Immature natural killer cell (primary cell): ENCODE measurements at places on chromosomes 3 and 15.

GRCh38 chr3:166060789-166061479, 223.7 kb upstream of the BCHE start:
- no peaks in the 10 kb centered on the region for H3K4me1 ChIP-seq
- H3K27me3 ChIP-seq: no peaks in the 10 kb centered on the region
- no peak overlapping the region for H3K27ac ChIP-seq
- DNase-seq: no peak
- no peaks in the 10 kb centered on the region for H3K36me3 ChIP-seq

DNA sequence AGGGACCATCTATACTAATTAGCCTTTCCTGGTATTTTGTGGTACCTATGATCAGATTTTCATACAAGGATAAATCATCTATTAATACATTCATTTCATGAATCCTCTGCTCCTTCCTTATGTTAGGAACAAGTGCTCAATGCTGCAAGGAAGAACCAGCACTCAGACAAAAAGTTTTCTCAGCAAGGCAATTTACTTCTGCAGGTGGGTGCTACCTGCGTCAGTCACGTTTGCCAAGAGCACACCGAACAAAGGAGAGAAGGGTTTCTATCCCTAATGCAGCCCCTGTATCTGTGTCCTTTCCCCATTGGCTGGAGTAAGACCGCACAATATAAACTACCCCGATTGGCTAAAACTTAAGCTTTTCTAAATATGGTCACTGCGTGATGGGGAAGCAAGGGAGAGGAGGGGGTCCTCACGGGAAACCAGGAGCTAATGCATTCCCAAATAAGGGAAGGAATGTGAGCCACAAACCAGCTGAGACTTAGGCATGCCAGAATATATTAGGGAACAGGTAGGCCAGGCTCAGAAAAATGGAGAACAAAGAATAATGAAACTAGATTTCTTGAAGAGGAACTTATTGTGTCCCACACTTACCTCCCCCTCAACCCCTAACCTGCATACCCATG, 76.5 kb downstream of the AQR start:
- no peak overlapping the region for H3K27ac ChIP-seq
- H3K4me3 ChIP-seq: no peak overlapping the region
- H3K27me3 ChIP-seq: no peaks in the 10 kb centered on the region
- H3K36me3 ChIP-seq: peaks cover 63% of the 10 kb centered on the region
- H3K4me1 ChIP-seq: no peaks in the 10 kb centered on the region

GRCh38 chr3:197516517-197516889, 39.3 kb downstream of the BDH1 start:
- peak overlapping the region; percentile 83 for H3K27ac ChIP-seq
- peaks cover 14% of the 10 kb centered on the region for H3K36me3 ChIP-seq
- H3K4me1 ChIP-seq: peaks cover 21% of the 10 kb centered on the region

DNA sequence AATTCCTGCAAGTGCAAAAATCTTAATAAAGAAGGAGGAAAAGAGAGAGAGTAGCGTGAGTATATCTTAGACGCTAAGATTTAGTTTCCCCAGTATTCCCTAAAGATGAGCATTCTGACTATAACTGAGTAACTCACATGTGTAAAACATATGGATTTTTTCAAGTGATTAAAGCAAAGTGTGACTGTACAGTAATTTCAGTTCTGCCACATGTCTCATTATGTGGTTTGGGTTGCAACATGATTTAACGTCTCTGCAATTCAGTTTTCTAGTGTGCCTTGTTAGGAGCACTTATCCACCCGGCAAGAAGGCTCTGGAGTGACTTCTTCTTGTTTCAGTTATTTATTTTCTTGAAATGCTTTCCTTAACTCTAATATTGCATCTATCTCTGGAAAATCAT, 514.1 kb downstream of the ROBO1 start:
- H3K4me1 ChIP-seq: no peaks in the 10 kb centered on the region
- H3K36me3 ChIP-seq: no peaks in the 10 kb centered on the region
- no peak for DNase-seq
- H3K27me3 ChIP-seq: no peaks in the 10 kb centered on the region

GRCh38 chr3:21751886-21752285, 876 bp upstream of the ZNF385D start:
- no peaks in the 10 kb centered on the region for H3K36me3 ChIP-seq
- no peak for DNase-seq
- peaks cover 5% of the 10 kb centered on the region for H3K27me3 ChIP-seq
- no peak overlapping the region for H3K4me3 ChIP-seq

DNA sequence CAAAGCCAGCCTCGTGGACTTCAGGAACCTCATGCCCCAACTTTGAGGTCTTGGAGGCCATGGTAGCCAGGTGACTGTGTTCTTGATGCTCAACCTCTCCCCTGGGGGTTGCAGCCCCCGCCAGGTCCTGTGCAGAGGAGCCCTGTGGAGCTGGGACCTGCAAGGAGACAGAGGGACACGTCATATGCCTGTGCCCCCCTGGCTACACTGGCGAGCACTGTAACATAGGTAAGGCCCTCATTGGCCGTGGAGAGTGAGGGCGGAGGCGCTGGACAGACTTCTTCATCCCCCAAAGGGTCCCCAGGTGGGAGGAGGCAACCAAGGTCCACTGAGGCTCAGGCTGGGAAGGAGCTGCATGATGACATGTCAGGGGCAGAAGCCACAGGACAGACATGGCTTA, 35.1 kb downstream of the HAPLN3 start:
- no peak overlapping the region for H3K27ac ChIP-seq
- no peaks in the 10 kb centered on the region for H3K36me3 ChIP-seq
- H3K4me3 ChIP-seq: no peak overlapping the region

- peaks cover 6% of the 10 kb centered on the region for H3K27me3 ChIP-seq
- H3K4me3 ChIP-seq: no peak overlapping the region
- DNase-seq: no peak
- no peak overlapping the region for H3K27ac ChIP-seq
- no peaks in the 10 kb centered on the region for H3K36me3 ChIP-seq
Measured at GRCh38 chr15:99956022-99956775, 223.0 kb upstream of the LYSMD4 start.

- H3K4me3 ChIP-seq: no peak overlapping the region
- H3K27ac ChIP-seq: no peak overlapping the region
- no peaks in the 10 kb centered on the region for H3K4me1 ChIP-seq
- no peaks in the 10 kb centered on the region for H3K36me3 ChIP-seq
Measured at GRCh38 chr3:124229420-124229819, 237.5 kb upstream of the ROPN1 start.

GRCh38 chr15:96369825-96370621, 39.5 kb downstream of the NR2F2 start:
- no peak overlapping the region for H3K4me3 ChIP-seq
- DNase-seq: no peak
- peaks cover 28% of the 10 kb centered on the region for H3K27me3 ChIP-seq
- no peak overlapping the region for H3K27ac ChIP-seq
- no peaks in the 10 kb centered on the region for H3K4me1 ChIP-seq
- H3K36me3 ChIP-seq: no peaks in the 10 kb centered on the region

DNA sequence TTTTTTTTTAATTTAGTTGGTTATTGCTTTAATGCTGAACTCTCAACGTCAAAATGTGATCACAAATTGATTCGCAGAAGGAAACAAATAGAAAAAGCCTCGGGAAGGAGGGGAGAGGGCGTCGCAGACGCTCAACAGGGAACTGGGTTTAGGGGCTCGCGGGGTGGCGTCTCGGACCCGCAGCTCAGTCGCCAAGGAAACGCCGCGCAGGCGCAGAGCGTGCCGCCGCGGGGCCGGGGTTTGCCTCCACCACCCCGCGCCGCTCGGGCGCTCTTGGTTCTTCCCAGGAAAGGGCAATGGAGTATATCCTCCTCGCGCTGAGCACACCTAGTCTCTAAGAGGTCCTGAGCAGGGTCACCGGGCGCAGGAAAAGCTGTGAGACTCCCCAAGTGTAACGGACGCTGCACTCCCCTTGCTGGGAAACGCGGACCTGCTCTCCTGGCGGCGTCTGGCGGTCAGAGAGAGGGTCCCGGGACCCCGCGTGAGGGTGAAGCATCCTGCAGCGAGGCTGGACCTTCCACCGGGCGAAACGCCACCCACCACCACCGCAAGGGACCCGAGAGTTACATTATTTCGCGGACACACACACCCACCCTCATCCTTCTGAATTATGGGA, 753 bp downstream of the PLCH1 start:
- H3K27ac ChIP-seq: no peak overlapping the region
- H3K4me1 ChIP-seq: peaks cover 28% of the 10 kb centered on the region
- H3K4me3 ChIP-seq: peak overlapping the region; percentile 84
- no peak for DNase-seq
- H3K36me3 ChIP-seq: no peaks in the 10 kb centered on the region

DNA sequence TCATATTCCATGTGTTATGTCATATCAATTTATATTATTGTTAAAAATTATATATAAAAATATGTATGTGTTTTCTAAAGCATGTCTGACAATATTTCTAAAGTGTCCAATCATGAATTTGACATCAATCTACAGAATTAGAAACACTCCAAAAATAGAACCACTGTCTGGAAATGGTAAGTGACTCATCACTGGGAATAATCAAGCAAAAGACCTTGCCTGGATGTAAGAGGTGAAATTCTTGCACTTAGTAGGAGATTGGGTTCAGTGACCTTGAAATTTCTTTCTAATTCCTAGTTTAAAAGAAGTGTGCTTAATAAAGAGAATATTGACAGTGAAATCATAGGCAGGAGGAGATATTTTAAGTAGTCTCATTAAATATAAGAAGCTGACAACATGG, 188.8 kb downstream of the ZNF385D start:
- H3K27ac ChIP-seq: no peak overlapping the region
- H3K36me3 ChIP-seq: no peaks in the 10 kb centered on the region
- no peaks in the 10 kb centered on the region for H3K27me3 ChIP-seq
- no peaks in the 10 kb centered on the region for H3K4me1 ChIP-seq
- DNase-seq: no peak

DNA sequence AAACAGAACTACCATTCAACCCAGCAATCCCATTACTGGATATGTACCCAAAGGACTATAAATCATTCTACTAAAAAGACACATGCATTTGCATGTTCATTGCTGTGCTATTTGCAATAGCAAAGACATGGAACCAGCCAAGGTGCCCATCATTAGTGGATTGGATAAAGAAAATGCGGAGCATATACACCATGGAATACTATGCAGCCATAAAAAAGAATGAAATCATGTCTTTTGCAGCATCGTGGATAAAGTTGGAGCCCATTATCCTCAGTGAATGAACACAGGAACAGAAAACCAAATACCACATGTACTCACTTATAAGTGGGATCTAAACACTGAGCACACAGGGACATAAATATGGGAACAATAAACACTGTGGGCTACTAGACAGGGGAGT, 43.1 kb upstream of the TIMP4 start:
- no peak for DNase-seq

DNA sequence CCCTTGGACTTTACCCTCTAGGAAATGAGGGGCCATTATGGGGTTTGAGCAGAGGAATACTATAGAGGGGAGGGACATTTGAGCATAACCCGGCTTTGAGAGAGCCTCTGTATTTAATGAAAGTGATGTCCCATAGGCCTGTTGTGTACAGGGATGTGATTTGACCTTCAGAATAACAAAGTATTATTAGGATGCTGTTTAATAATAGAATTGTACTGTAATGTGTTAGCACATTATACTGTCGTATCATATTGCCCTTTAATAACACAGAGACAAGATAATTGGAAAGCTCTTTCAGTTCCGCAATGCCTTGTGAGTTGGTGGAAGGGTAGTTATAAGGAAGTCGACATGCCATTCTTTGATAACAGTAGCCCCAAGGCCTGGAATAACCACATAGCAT, 328.3 kb downstream of the RYR3 start:
- H3K27me3 ChIP-seq: no peaks in the 10 kb centered on the region
- H3K4me3 ChIP-seq: no peak overlapping the region
- DNase-seq: no peak
- no peaks in the 10 kb centered on the region for H3K36me3 ChIP-seq

GRCh38 chr3:99918715-99919114, 101.1 kb downstream of the CMSS1 start:
- no peak overlapping the region for H3K27ac ChIP-seq
- peaks cover 12% of the 10 kb centered on the region for H3K4me1 ChIP-seq
- no peaks in the 10 kb centered on the region for H3K27me3 ChIP-seq
- no peaks in the 10 kb centered on the region for H3K36me3 ChIP-seq
- no peak for DNase-seq

- peaks cover 74% of the 10 kb centered on the region for H3K4me1 ChIP-seq
- peak overlapping the region; percentile 76 for H3K4me3 ChIP-seq
- DNase-seq: no peak
- H3K27ac ChIP-seq: peak overlapping the region; percentile 96
- peaks cover 4% of the 10 kb centered on the region for H3K36me3 ChIP-seq
- peaks cover 10% of the 10 kb centered on the region for H3K27me3 ChIP-seq
Measured at GRCh38 chr15:40744815-40745152, 10.3 kb downstream of the RMDN3 start.

DNA sequence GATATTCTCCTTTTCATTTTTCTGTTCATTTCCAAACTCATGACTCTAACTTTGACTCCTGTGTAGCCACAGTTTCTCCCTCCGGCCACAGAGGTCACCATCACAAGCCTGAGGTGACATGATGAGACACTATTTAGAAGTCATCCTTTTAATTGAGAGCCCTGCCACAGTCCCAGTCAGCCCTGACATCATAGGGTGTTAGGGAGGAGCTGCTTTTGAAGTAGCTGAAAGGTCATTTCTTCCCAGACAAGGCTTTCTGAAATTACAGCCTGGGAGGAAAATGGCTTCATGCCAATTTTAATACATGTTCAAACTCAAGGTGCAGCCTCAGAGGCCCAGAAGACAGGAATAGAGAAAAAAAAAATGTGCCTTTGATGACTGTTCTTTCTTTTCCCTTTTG, 532.8 kb upstream of the TGFBR2 start:
- no peaks in the 10 kb centered on the region for H3K36me3 ChIP-seq
- DNase-seq: no peak
- no peaks in the 10 kb centered on the region for H3K27me3 ChIP-seq
- H3K4me3 ChIP-seq: no peak overlapping the region

- H3K4me3 ChIP-seq: no peak overlapping the region
- H3K27ac ChIP-seq: no peak overlapping the region
- H3K36me3 ChIP-seq: peaks cover 3% of the 10 kb centered on the region
- DNase-seq: no peak
Measured at GRCh38 chr3:122031123-122031468, 9.0 kb upstream of the ILDR1 start.
